Activated CD8-positive, alpha-beta memory T cell treated with anti-CD3 and anti-CD28 coated beads, Interleukin-2, amount 10 ng/mL, durations not matched to agents 7 days and 5 days (primary cell): ENCODE measurements at places on chromosomes 16 and 17.
A peak's percentile ranks its signal among the peaks of the same experiment; 100 is the strongest.

GRCh38 chr17:78722246-78722761 is 59.8 kb downstream of the CYTH1 start:
- no peak for DNase-seq

- peak; percentile 68 for DNase-seq
These were observed 11.0 kb downstream of the CSF3 start for GRCh38 chr17:40025991-40026815.

- DNase-seq = no peak
These were observed 32.3 kb downstream of the ATPAF2 start for GRCh38 chr17:18006495-18007239.

GRCh38 chr17:76870377-76870714 is 2.1 kb downstream of the MGAT5B start:
- DNase-seq = no peak

DNA sequence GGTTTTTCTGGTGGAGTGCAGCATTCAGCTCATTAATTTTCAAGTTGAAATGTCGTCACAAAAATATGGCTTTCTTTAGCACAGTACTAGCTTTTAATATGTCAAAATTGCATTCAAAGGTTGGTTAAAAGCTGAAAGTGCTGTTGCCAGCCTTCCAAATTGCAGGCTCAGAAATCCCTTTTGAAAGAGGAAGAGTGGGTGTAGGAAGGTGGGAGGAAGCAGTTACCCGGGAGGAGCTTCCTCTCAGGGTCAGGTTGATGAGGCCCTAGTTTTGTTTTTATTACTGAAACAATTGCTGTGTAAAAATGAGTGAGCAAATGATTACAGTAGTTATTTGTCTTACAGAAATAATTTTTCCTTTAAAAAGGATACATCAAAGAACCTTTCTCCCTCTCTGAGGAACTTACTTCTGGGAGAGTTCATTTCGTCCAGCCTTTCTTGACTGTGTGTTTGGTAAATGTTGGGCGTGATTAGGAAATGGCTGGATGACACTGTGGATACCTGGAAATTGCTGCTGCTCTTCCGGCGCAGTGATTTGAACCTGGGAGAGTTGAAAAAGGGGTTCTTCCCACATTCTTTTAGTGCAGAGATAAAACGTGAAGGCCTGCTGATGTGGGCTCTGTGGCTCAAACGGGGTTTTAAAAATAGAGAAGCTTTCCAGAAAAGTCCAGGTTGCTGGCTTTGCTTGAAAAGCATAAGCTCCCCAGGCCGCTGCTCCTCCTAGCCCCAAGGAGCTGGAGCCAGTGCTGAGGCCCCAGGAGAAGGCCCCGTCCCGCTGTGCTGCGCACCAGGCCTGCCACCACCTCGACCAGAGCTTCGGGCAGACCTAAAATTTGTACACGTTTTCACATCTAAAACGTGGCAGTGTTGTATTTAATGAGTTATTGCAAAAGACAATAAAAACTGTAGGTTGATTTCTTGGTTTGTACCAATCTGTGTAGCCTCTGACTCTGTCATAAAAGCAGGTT is 41.7 kb downstream of the SEC14L1 start:
- no peak for DNase-seq

- DNase-seq = no peak
These were observed 16.7 kb upstream of the ADGRG1 start for GRCh38 chr16:57611706-57612105.

- DNase-seq = no peak
These were observed 4.0 kb downstream of the CIAO2B start for GRCh38 chr16:66930189-66930588.

- no peak for DNase-seq
These were observed 525.6 kb downstream of the MAF start for GRCh38 chr16:79074951-79075350.

DNA sequence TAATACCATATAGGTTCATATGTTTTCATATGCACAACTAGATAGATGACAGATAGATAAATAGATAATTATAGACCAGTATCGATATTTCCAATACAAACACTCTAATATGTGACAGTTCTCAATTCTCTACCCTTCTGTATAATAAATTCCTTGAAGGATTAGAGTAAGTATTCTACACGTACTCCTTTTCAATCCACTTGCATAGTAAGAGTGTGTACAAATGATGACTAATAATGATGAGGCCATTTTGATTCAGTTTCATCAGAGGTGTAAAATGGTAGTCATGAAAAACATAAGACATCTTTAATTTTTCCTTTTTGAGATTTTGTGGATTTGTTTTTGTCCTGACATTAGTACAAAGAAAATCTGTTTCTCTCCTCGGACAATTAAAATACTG is 188.3 kb upstream of the WSB1 start:
- no peak for DNase-seq

- DNase-seq = no peak
These were observed 141.2 kb downstream of the USP31 start for GRCh38 chr16:23008041-23008440.

DNA sequence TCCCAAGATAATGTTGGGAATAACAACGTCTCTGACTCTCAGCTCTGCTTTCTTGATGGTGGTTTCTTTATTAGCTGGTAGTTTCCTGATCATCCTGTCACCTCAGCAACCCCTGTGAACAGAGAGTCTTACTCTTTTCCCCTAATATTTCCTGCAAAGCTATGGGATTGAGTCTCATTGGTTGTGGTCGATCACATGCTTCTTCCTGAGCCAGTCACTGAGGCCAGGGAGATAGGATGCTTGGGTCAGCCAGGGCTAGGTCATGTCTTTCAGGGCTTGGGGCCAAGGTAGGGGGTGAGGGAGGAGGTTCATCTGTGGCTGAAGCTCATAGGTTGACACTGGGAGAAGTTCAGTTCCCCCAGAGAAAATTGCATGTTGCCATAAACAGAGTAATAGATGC is 114.3 kb downstream of the ABCC1 start:
- no peak for DNase-seq

DNA sequence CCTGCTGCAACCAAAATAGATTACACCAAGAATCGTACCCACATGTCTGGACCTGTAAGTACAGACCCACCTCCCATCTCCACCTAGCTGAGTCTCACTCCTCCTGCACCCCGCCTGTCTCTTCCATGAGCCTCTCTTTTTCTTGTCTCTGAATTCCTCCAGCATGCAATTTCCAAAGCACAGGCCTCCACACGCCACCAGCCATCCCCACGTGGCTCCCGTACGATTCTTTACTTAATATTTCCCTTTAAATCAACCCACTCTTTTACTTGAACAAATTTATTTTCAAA is 1.2 kb downstream of the RPH3AL start:
- no peak for DNase-seq

DNA sequence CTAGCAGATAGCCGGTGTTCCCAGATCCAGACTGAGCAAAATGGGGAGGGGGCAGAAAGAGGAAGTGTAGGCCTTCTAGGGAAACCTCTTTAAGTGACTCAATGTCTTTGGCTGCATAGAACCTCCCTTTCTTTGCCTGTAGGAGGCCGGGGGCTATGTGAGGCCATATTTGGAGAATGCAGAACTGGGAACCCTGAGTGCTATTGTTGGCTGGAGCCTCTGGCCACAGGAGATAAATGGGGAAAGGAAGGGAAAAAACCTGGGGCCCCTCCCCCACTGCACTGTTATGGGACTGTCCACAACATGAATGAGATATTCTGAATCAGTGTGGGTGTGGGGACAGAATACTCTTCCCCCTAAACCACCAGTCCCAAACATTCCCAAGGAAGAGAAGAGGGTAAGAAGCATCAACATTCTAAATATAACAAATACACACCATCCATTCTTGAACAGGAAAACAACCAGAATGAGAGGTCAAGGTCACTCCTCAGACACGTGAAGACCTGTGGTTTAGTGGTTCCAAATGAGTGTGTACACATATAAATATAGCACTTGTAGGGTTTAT is 2.4 kb downstream of the VPS25 start:
- DNase-seq = no peak

GRCh38 chr17:70168044-70168976 is 1.0 kb upstream of the KCNJ2 start:
- peak; percentile 40 for DNase-seq

- DNase-seq = no peak
These were observed 288 bp upstream of the KRT34 start for GRCh38 chr17:41382394-41382793.

DNA sequence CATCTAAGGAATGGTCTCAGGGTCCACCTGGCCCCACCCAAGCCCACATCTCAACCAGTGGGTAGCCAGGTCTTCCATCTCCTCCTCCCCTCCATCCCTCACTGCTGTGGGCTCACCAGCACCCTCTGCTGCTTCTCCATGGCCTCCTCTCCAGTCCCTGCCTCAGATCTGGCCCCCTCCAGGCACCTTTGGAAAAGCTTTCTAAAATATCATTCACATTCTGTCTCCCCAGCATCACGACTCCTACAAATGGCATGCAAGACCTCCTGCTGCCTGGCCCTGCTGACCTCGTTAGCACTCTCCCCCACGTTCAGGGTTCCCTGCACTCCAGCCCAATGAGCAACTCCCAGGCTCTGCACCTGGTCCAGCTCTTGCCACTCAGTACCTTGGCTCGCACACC is 13.7 kb downstream of the GLP2R start:
- no peak for DNase-seq

GRCh38 chr16:19231881-19232280 is 53.6 kb upstream of the CLEC19A start:
- no peak for DNase-seq

GRCh38 chr16:51159865-51160264 is 8.8 kb upstream of the SALL1 start:
- no peak for DNase-seq

DNA sequence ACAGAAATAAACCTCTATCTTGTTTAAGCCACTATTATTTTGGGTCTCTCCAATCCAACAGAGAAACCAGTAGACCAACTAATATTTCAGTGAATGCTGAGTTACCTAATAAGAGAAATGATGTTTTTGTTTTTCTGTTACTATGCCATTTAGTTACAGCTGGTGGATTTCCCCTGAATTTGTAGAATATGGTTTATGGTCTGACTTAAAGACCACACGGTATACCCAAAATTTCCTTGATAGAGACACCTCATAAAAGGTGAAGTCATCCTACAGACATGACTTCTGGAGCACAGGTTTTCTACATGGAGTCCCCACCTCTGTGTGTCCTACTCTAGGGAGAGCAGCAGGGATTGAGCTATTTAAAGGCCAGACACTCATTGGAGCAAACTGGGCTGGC is 13.3 kb downstream of the PIK3R5 start:
- no peak for DNase-seq

DNA sequence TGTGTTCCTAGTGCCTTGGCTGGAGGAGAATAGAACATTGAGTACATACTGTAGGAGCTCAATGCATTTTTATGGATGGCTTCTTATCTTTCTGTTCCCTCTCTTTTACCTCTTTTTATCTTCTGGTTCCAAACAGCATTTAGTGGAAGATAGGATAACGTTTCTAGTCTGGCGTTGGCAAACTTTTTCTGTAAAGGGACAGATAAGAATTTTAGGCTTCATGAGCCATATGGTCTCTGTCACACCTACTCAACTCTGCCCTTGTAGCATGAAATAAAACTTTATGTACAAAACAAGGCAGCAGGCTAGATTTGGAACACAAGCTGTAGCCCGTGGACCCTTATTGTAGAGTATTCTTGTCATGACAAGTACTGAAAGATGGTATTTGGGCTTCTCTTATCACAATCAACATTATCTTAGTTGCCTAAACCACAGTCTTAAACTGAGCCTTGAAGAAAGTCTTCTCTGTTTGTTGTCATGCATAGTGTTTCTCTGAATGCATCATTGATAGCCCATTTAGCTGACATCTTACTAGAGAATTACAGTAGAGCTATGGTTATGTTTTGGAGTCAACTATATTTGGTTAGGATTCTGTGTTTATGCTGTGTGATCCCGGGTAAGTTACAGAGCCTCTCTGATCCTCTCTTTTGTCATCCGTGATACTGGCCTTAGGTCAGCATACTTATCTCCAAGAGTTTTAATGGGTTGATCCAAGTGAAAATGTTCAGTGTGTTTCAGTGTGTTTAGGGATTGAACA is 80.2 kb downstream of the HS3ST4 start:
- DNase-seq = no peak

GRCh38 chr16:46733319-46733830 is 14.8 kb downstream of the MYLK3 start:
- DNase-seq = no peak

DNA sequence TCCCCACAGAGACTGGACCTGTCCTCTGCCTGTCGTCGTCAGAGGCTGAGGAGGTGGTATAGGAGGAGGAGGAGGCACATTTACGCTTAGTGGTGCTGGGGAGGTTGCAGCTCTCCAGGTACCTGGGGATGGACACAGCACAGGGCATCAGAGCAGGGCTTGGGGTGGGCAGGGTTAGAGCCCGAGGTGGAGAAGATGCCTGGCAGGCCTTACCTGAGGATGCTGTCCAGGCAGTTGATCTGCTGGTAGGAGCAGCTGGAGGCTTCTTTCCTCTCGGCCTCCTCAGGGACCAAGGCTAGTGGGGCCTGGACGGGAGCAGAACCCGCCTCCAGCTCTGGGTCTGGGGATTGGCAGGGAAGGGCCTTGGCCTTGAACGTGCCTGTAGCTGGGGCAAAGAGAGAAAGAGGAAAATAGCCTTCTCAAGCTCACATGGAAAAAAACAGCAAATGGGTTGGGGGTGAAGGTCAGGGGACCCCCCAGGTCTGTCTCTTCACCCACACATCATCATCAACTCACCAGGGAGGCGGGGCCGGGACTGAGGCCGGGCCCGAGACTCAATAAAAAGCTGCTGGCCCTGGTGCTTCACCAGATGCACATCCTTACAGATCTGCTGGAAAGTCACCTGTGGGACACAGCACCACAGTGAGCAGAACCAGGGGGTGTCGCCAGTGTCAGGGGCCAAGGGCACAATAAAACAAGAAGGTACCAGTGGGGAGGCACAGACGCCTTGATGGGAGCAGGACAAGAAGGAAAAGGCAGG is 5.6 kb downstream of the PER1 start:
- no peak for DNase-seq

GRCh38 chr17:28404812-28405570 is 1.0 kb downstream of the SLC46A1 start:
- no peak for DNase-seq

DNA sequence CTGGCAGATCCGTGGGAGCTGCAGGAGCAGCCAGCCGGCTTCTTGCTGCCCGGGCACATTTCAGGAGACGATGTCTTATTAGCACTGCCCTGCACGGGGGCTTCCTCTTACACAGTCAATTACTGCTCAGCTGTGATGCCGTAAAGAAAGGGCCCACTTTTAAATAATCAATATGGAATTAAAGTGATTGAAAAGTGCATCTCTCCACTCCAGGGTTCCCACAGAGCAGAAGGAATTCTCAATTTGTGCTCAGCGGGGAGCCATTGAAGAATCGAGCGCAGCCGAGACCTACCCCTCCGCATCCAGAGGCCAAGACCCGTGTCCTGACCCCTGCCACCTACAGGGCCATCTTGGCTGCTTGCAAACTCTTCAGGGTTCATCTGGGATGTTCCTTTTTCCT is 399.4 kb upstream of the C16orf82 start:
- no peak for DNase-seq

GRCh38 chr17:39325528-39326240 is 75.7 kb downstream of the FBXL20 start:
- no peak for DNase-seq
